Esophagus squamous epithelium (tissue), 5 donors: ENCODE measurements at places on chromosomes 2 and 18.

DNA sequence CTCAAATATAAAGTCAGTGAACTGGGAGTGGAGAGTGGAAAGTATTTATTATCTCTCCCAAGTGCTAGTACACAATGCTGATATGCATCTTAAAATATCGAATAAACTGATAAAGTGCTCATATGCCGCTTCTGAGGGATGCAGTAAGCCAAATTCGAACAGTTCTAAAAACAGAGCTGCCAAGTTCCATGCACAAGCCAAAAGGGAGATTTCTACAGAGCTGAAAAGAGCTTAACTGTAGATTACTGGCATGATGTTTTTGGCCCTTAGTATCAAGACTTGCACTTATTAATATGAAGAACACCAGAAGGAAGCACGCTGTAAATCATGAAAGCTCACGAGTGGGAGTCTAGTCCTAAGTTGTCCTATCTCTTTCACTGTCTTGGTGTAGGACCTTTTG lies 7.9 kb downstream of the TMEFF2 start:
- no peak for DNase-seq

DNA sequence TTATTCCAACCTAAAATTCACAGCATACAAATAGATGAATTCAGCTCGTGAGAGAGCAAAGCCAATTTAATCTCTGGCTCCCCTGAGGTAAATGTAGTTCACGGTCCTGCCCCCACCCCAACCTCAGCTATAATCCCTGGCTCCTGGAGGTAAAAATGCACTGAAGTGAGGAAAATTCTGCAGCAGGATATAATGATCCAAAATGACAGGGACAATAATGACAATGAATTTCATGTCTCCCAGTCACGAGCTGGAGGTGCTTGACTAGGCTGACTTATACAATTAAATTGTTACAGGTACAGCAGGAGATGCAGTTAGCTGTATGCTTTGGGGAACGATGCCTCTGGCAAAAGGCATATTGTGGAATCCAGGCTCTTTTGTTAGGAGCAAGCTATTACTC lies 82.0 kb downstream of the GPD2 start:
- no peak for DNase-seq

GRCh38 chr2:88729061-88729745 lies 37.7 kb downstream of the RPIA start:
- no peak for DNase-seq

- no peak for DNase-seq
Measured at GRCh38 chr18:36176177-36176584, 11.1 kb upstream of the MOCOS start.

GRCh38 chr2:23658466-23658942 lies 268.4 kb downstream of the ATAD2B start:
- DNase-seq: no peak

- no peak for DNase-seq
Measured at GRCh38 chr18:55421615-55422419, 166.2 kb downstream of the TCF4 start.

DNA sequence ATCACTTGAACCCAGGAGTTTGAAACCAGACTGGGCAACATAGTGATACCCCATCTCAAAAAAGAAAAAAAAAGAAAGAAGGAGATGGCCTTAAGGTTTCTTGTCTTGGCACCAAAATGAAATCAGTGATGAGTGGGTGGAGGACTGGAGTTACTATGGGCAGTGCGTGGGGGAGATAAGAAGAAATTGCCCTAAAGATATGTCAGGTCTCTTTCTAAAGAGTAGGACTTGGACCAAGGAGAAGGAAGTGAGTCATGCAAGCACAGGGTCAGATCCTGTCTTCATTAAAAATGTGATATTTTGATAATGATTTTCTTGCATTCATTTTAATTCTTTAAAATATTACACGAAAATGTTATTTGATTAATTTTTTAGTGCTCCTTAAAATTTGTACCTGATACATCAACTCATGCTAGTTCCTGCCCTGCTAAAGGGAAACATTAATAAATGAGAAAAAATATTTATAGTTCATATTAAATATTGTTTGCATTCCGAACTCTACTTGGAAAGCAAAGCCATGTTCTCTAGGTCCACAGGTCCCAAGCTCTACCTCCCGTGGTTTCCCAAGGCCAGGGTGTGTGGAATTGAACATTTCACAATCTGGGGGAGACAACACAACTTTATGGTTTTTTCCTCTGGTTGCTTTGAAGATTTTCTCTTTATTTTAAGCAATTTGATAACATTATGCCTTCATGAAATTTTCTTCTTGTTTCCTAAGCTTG lies 62.6 kb upstream of the CTLA4 start:
- no peak for DNase-seq

DNA sequence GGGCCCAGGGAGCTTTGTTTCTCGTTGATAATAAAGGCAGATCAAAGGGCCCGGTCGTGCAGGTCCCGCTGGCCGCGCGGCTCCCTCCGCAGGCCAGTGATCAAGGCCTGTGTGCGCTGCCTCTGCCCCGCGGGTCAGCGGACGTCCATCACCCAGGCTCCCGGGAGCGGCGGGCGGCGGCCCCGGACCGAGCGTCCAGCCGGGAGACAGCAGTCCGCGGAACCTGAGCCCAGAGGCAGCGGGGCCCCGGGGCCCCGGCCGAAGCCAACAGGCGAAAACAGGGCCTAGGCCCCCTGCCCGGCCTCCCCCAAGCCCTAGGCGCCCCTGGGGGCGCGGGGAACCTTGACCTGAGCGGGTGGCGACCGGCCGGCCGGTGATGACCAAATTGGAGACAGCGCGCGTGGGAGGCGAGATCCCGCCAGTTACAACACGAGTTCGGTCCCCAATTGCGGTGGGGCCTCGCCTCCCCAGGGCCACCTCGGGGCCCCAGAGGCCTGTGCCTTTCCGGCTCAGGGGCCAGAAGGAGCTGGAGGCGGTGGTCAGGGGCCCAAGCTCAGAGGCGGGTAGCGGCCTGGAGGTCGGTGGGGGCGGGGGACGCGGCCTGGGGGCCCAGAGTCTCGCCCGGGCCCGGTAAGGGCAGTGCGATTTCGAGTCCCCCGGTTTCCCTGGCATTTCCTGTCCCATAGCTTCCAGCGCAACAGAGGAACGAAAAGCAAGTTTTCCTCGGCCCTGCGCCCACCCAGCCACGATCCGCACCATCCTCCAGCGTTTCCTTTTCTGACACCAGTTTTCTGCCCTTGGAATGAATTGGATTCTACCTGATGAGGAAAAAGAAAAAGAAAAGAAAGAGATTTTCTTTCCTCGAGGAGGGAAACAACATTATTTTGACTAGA lies 5.9 kb downstream of the SP9 start:
- DNase-seq: no peak

GRCh38 chr2:235516257-235516656 lies 22.4 kb downstream of the AGAP1 start:
- no peak for DNase-seq

DNA sequence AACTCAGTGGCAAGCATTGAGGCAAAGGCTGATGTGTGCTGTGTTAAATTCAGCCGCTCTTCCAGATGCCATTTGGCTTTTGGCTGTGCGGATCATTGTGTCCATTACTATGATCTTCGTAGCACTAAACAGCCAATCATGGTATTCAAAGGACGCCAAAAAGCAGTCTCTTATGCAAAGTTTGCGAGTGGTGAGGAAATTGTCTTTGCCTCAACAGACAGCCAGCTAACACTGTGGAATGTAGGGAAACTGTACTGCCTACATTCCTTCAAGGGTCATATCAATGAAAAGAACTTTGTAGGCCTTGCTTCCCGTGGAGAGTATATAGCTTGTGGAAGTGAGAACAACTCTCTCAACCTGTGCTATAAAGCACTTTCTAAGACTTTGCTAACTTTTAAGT lies 195.5 kb upstream of the RAB12 start:
- DNase-seq: no peak

GRCh38 chr2:194545978-194546377 lies 1111.0 kb upstream of the SLC39A10 start:
- DNase-seq: no peak

DNA sequence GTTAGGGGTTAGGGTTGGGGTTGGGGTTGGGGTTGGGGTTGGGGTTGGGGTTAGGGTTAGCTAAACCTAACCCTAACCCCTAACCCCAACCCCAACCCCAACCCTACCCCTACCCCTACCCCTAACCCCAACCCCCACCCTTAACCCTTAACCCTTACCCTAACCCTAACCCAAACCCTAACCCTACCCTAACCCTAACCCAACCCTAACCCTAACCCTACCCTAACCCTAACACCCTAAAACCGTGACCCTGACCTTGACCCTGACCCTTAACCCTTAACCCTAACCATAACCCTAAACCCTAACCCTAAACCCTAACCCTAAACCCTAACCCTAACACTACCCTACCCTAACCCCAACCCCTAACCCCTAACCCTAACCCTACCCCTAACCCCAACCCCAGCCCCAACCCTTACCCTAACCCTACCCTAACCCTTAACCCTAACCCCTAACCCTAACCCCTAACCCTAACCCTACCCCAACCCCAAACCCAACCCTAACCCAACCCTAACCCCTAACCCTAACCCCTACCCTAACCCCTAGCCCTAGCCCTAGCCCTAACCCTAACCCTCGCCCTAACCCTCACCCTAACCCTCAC lies 24.1 kb upstream of the RABL2A start:
- no peak for DNase-seq

- no peak for DNase-seq
Measured at GRCh38 chr2:188601927-188602326, 310.3 kb downstream of the GULP1 start.
